ENCODE measurements at places on chromosomes 11 and 22.
A peak's percentile ranks its signal among the peaks of the same experiment; 100 is the strongest.

- DNase-seq = no peak
Observed at GRCh38 chr11:36340897-36341296, 44.8 kb downstream of the PRR5L start.

DNA sequence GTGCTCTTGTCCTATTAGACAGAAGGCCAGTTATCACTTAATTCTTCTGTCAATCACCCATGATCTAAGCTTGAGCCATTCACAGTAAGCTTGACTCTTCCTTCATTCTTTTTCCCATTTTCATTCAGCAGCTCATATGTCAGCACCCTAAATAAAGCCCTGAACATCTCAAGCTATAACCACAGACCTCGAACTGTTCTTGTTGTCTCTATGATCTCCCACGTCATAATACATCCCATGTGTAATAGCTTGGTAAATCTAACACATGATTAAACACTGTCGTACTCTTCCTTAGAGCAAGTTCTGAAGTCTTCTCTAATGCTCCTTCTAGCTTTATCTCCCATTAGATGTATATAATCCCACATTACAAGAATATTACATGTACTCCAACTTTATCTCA is 14.4 kb downstream of the MUC15 start:
- no peak for DNase-seq

- DNase-seq = no peak
Observed at GRCh38 chr11:1221848-1222311, 986 bp upstream of the MUC5B start.

DNA sequence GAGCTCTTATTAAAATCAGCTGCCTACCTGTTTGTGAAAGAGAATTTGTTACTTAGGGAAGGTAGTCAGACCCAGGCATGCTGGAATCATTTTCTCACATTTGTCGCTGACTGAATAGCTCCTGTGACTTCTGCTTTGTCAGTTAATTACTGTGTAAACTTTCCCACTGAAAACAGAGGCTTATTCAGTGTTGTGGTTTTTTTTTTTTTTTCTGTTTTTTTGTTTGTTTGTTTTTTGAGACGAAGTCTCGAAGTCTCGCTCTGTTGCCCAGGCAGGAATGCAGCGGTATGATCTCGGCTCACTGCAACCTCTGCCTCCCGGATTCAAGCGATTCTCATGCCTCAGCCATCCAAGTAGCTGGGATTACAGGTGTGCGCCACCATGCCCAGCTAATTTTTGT is 5.6 kb upstream of the LDLRAD3 start:
- no peak for DNase-seq

DNA sequence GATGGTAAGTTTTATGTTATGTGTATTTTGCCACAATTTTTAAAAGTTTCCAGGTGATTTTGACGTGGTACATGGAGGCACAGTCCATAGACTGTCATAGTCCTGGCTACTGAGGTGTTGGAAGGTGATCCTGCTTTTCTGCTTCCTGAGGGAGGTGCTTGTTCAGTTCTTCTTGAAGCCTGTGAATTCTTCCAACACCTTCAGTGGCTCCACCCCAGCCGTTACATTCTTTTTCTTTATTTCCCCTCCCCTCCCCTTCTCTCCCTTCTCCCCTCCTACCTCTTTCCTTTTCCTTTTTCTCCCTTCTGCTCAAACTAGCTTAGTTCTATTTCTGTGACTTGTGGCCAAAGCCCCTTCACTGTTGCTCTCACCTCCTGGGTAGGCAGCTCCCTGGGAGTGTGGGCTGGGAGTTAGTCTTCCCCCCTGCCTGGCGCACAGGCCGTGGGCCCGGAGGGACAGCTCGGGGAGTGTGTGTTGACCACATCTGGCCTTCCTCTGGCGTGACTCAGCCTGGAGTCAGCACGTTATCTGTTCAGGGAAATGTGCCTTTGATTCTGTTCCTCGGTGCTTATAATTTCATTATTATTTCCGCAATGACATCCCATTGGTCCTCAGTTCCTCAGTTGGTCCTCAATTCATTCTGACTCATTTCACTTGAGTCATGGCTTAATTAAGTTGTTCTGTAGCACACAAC is 566.2 kb downstream of the TBC1D22A start:
- peak; percentile 92 for DNase-seq

DNA sequence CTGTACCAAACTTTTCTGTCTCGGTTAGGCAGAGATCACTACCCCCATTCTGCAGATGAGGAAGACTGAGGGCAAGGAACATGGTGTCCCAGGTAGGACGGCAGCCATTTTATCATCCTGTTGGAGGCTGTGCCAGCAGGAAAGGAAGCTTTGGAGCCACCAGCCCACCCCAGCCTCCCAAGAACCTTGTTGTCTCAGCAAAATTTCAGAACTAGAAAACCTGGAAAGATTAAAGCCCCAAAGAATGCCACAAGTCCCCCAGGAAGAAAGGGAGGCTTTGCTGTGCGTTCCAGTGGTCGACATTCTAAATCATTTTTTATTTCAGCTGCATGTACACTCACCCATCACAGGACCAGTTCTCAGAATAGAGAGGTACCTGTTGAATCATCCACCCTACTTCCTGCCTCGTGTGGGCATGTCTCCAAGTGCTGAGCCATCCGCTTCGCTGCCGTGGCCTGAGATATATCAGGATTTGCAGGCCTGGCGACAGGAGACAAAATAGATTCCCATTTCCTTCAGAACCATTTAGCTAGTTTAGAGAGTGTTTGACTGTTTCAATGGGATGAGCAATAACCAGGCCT is 13.0 kb upstream of the EIF3D start:
- peak; percentile 89 for DNase-seq

DNA sequence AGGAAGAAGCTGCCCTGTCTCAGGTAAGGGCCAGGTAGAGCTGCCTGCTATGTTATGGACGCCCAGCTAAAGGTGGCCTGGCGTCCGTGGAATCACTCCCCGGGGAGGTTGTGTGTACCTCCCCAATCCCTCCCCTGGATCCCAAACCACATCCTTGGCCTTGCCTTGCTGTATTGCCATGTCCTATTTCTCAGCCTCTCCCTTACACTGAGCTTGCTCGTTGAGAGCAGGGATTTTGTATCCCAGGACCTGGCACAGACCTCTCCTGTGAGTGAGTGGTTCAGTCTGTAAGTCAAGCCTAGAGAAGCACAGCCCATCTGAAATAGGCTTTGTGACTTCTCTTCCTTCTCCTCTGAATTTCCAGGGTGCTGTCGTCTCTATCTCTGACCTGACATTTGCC is 53.9 kb downstream of the TRAF6 start:
- peak; percentile 83 for DNase-seq

- peak; percentile 43 for DNase-seq
Observed at GRCh38 chr11:122645847-122646246, 9.7 kb upstream of the UBASH3B start.

DNA sequence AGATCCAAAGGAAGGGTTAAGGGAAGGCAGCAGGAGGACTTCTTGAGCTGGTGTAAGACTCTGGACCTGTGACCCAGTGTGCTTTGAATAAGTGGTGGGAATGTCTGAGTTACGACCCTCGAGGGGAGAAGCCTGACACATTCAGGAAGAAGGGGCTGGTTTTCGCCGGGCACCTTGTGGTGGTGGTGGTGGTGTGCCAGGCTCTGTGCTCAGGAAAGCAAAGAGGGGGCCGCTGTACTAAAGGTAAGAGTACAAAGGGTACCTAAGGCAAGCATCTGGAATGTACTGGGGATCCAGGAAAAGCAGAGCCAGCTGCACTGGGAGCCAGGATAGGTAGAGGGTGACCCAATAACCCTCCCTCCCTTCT is 6.3 kb downstream of the KLHL35 start:
- DNase-seq = no peak

- DNase-seq = no peak
Observed at GRCh38 chr11:8097926-8098325, 16.9 kb downstream of the TUB start.

- no peak for DNase-seq
Observed at GRCh38 chr11:86781546-86781945, 18.8 kb upstream of the PRSS23 start.

- peak; percentile 56 for DNase-seq
Observed at GRCh38 chr11:58675334-58676155, 53.1 kb downstream of the CNTF start.

- no peak for DNase-seq
Observed at GRCh38 chr11:45213316-45213665, 66.9 kb downstream of the PRDM11 start.

- DNase-seq = no peak
Observed at GRCh38 chr11:83306200-83307080, 20.3 kb upstream of the CCDC90B start.

DNA sequence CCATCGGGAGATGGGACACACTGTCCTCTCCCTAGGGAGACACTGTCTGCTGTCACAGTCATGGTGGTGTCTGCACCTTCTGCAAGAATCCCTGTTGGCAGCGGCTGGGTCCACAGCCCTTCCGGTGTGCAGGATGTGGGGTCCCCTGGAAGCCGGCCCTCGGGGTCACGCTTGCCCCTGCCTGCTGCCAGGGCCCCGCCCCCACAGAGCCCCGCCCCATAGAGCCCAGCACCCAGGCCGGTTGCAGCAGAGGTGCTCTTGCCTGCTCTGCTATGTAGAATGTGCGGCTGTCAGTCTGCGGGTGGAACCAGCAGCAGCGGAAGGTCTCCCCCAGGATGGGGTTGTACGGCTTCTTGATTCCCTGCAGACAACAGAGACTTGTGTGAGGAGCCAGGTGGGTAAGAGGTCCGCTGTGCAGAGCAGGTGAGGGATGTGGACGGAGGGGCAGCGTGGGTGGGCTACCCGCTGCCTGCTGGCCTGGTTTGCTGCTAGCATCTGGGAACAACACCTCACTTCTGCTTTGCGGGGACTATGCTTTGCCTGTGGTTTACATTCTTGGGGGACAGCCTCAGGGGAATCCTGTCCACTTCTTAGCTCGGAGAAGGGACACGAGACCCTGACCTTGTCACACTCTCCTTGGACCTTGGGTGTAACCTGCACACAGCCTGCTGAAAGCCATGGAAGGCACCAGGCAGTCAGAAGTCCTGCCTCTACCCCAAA is 44.9 kb upstream of the CARS1 start:
- no peak for DNase-seq

DNA sequence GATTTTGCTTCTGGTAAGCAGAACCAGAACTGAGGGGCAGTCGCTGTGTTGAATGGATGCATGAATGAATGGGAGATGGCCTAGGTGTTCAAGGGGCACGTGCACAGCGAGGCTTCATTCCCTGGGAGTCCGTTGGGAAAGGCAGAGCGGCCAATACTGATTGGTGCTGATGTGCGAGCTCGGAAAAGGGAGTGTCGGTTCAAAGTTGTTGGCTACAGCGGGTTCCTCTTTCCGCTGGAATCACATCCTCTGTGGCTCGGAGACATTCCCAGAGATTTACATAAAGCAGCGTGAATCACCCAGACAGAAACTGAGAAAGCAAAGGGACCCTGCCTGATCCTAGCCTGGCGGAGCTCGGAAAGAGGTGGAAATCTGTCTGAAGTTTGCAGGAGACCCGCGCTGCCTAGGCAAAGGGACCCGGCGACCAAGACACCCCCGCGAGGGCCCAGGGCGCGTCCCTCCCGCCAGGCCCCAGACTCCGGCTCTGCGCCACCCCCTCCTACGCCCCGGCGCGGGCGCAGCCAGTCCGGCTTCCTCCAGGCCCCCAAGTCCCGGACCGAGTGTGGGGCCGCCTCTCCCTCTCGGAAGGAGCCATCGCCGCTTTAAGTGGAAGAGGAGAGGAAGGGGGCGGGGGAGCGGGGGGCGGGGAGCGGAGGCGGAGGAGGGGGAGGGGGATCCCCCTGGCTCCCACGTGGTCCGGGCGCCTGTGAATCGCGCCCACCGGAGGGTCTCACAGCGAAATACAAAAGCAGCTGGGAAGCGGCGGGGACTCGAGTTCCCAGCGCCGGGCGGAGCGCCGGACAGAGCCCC is at the start of gene FJX1:
FJX1 (plus strand) TSS at position 774 of the 810 bp plus-strand sequence. CDS start 177 bp downstream, outside the sequence.
- DNase-seq = peak; percentile 89

DNA sequence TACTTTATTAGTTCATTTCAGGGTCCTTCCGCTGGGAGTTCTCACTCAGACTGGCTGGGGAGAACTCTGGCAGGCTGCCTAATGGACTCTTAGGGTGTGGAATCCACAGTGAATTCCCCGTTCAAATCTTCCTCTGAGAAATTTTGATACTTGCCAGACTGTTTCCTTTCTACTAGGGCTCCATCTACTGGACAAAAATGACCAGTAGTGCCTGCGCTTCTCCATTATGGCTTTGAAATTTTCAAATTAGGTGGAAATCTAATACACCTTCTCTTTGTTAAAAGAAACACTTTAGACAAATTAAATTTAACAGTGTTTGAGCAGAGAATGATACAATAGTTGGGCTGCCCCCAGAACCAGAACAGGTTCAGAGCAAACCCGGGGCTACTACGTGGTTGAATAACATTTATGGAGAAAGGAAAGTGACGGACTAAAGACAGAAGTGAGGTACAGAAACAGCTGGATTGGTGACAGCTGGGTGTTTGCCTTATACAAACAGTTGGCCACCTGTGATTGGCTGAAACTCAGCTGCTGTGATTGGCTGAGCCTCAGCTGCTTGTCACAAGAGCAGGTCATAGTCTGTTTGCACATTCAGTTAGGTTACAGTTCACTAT is 52.9 kb upstream of the FDX1 start:
- DNase-seq = peak; percentile 84

GRCh38 chr22:35678836-35679235 is 30.6 kb downstream of the APOL6 start:
- no peak for DNase-seq

- no peak for DNase-seq
Observed at GRCh38 chr11:57391539-57391938, 1.1 kb upstream of the PRG2 start.

- DNase-seq = no peak
Observed at GRCh38 chr11:85791409-85791990, 19.4 kb downstream of the SYTL2 start.

DNA sequence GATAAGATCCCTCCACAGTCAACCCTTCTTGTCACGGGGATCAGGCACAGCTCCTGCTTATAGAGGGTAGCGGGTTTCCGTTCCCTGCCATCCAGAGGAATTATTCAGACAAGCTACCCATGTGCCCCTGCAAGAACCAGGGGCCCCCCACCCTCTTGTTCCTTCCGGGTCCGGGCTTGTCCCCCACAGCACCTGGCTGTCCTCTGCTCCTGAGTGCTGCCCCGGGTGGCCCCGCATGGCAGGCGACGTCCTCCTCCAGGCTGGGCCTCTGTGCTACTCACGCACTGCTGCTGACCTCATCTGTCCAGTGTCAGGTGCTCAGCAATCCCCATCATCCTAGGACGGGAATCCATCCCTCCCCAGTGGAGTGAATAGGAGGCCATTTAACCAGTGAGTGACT is 24.7 kb downstream of the CELSR1 start:
- DNase-seq = no peak

DNA sequence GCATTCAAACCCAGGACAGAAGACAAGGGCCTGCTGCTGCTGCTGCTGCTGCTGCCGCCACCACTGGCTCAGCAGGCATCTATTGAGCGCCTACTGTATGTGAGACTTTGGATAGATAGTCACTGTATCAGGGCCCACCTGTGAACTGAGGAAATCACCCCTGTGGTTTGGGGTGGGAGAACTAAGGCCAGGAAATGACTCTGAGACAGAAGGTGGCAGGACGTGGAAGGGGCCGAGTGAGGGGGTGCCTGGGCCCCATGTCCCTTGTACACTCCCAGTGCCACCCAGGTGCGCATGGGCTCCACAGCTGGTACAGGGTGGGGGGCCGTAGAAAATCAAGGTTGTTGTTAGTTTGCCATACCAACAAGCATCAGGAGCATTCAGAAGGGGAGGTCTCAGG is 50.6 kb downstream of the ARHGAP8 start:
- DNase-seq = no peak

DNA sequence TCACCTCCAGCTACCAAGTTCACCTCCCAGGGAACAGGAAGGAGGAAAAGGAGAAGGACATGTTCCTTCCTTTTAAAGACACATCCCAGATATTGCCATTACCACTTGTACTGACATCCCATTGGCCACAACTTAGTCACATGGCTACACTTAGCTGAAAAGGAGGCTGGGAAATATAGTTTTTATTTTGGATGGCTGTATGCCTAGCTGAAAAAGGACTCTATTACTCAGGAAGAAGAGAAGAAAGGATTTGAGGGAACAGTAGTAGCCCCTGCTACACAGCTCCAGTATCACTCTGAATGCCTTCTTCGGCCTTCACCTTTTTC is 2.1 kb upstream of the APOA5 start:
- DNase-seq = no peak
